Mesangial cell (primary cell): ENCODE measurements at places on chromosomes 5 and 9. TPM values are rescaled to one million over a fixed set of nuclear protein-coding genes. Genes with fewer than 3 reads are reported as not detected.

The TTC23L gene
- 0.13 TPM in 1 of 2 replicates, not detected in the other for total RNA-seq

The SLC34A1 gene
- total RNA-seq, result not detected in 2 replicates

The WDR38 gene
- total RNA-seq, result 0.13 TPM in 1 of 2 replicates, not detected in the other

The KIF12 gene
- 8.3 and 67.3 TPM in 2 replicates for total RNA-seq

The DCTN4 gene
- total RNA-seq, result 27.1 and 35.6 TPM in 2 replicates

The S1PR3 gene
- 3.3 and 7.2 TPM in 2 replicates for total RNA-seq

The OR1Q1 gene
- total RNA-seq, result not detected in 2 replicates

The EGFLAM gene
- total RNA-seq, result 0.33 and 2.2 TPM in 2 replicates

The RPL37 gene
- 53.1 and 184 TPM in 2 replicates for total RNA-seq

The SPARC gene
- 980 and 2,047 TPM in 2 replicates for total RNA-seq

The IL13 gene
- not detected in 2 replicates for total RNA-seq

The EQTN gene
- total RNA-seq, result not detected in 2 replicates

The PHPT1 gene
- 109 and 152 TPM in 2 replicates for total RNA-seq

The SLC6A19 gene
- not detected in 2 replicates for total RNA-seq
